T-helper 2 cell (primary cell): ENCODE measurements at places on chromosomes 7 and 10.

DNA sequence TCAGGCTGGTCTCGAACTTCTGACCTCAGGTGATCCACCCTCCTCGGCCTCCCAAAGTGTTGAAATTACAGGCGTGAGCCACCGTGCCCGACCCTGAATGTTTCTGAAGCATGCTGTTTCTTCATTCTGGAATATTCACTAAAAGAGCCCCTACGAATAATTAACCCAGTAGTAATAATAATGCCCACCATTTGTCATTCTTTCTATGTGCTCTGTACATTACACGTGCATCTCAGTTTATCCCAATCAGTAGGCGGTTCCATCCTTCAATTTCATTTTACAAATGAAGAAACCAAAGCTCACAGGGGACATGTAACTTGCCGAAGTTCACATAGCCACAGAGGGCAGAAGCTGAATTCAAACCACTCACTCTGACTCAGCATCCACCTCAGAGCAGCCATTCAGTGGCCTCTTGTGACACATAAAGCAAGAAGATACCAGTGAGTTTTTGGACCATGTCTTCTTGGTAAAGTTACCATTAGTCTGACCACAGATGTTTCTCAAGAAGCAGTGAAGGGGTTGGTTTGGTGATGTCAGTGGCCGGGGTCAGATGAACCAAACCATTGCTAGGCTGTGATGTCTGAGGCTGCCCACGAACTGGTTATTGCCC, 71.9 kb upstream of the DUSP5 start:
- DNase-seq: peak; percentile 95

DNA sequence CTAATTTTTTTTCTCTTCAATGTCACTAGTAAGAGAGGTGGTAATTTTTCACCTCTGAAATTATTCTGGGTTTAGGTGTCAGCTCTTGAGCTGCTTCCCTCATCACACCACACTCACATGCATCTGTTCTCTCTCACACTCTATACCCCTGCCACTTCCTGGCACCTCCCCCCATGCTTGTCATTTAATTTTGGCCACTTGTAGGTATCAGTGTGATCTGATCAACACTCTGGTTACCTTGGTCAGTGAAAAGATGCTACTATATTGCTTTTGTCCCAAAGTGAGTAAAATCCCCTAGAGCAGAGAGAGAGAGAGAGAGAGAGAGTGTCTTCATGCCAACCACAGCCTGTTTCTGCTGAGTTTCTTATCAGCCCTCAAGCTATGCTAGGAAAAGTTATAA, 42.5 kb downstream of the STK17A start:
- peak; percentile 87 for DNase-seq

DNA sequence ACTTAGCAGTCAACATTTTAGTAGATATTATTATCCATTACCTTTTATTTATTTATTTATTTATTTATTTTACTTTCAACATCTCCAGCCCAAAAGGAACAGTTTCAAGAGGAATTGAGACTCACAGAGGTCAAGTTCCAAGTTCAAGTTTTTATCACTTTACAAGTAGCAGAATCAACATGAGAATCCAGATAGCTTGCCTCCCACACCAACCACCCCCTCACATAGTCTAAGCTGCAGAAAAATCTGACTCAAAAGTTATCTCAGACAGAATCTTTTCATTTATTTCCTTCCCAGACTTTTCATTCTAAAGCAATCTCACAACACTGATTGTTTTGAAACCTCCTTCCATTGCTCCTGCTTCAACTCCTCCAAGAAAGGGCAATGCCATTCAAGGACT, 129.6 kb downstream of the GRM3 start:
- DNase-seq: no peak

GRCh38 chr10:96268341-96268909, 2.9 kb downstream of the BLNK start:
- no peak for DNase-seq

DNA sequence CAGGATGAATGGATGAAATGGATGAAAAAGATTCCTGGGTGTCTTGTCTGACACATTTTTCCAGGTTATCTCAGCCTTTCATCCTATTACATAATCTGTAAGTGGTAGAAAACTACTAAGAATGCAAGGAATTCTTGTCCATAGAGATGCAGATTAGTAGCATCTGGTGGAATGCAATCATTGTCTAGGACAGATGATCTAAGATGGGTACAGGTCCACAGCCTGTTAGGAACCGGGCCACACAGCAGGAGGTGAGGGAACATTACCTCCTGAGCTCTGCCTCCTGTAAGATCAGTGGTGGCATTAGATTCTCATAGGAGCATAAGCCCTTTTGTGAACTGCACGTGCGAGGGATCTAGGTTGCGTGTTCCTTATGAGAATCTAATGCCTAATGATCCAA, 225.0 kb downstream of the CALN1 start:
- no peak for DNase-seq

DNA sequence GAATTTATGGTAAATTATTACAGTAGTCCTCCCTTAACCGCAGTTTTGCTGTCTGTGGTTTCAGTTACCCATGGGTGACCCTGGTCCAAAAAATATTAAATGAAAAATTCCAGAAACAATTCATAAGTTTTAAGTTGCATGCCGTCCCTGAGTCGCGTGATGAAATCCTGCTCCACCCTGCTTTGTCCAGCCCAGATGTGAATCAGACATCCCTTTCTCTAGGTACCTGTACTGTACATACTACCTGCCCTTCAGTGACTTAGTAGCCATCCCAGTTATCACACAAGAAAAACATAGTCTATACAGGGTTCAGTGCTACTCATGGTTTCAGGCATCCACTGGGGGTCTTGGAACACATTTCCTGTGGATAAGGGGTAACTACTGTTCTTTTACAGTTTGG, 20.5 kb upstream of the RHEB start:
- DNase-seq: no peak

- DNase-seq: no peak
These were observed 1.5 kb downstream of the IL6 start for GRCh38 chr7:22728401-22729029.

GRCh38 chr10:7766241-7766640, 21.6 kb downstream of the KIN start:
- DNase-seq: no peak

GRCh38 chr10:81575036-81575435, 300.0 kb upstream of the NRG3 start:
- DNase-seq: no peak

DNA sequence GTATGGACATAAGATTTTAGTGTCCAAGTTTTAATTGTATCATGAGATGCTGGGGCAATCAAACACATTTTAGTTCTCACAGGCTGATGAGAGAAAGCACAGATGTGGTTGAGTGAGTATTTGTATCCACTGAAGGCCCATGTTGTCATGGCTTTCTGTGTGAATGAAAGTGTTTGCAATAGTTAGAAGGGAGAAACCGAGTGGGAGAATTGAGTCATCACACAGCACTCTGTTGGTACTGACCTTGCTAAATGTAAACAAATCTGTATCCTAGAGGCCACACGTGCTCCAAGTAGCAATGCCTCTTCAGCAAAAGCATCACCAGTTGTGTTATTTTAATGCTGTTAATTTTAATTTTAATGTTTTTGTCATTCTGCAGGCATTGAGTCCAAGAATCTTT, 121.2 kb downstream of the EMX2 start:
- no peak for DNase-seq

- DNase-seq: no peak
These were observed 6.6 kb downstream of the CPA5 start for GRCh38 chr7:130350945-130351790.

GRCh38 chr10:74585231-74586087, 240.9 kb upstream of the KAT6B start:
- peak; percentile 42 for DNase-seq

- DNase-seq: no peak
These were observed 98.7 kb downstream of the CDK6 start for GRCh38 chr7:92737706-92738105.

GRCh38 chr7:45061806-45062425, 26.9 kb downstream of the NACAD start:
- DNase-seq: no peak

GRCh38 chr7:5526100-5526905, 102.7 kb upstream of the TNRC18 start:
- DNase-seq: peak; percentile 16

- DNase-seq: no peak
These were observed 77.3 kb downstream of the GRK5 start for GRCh38 chr10:119284679-119285096.

- no peak for DNase-seq
These were observed 230.6 kb downstream of the REEP3 start for GRCh38 chr10:63751836-63752235.
